Progenitor cell of endocrine pancreas (in vitro differentiated cells): ENCODE measurements at places on chromosomes 16 and 17.

GRCh38 chr17:1385861-1386260 is 14.2 kb downstream of the YWHAE start:
- DNase-seq: no peak

DNA sequence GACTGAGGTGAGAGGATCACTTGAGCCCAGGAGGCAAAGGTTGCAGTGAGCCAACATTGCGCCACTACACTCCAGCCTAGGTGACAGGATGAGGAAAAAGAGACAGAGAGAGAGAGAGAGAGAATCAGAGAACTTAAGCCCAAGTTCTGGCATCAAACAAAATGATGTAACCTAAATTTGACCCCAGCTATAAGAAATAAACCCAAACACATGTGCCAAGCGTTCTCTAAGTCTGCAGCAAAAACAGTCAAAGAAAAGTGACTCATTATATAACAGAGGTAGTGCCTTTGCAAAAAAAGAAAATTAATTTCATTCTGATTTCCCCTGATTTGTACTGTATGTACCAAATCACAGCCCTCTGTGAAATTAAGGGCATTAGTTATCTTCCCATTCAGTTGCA is 89.5 kb downstream of the CDH11 start:
- no peak for DNase-seq

GRCh38 chr16:50369133-50369804 is 481 bp upstream of the BRD7 start:
- no peak for DNase-seq

DNA sequence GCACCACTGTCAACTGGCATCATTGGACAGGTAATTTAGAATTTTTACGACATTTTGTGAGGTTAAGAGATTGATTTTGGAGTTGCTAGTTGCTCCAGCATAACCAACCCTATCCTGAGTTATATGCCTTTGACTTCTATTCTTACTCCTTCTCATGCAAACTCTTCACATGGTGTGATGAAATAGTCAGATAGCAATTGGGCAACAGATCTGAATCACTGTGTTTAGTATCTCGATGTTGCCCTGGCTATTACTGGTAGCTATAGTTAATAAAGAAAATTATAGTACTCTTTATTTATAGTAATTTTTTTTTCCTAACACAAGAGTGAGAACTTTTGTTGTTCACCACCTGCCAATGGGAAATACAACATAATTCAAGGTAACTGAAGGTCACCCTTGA is 494.8 kb upstream of the TOM1L1 start:
- no peak for DNase-seq

DNA sequence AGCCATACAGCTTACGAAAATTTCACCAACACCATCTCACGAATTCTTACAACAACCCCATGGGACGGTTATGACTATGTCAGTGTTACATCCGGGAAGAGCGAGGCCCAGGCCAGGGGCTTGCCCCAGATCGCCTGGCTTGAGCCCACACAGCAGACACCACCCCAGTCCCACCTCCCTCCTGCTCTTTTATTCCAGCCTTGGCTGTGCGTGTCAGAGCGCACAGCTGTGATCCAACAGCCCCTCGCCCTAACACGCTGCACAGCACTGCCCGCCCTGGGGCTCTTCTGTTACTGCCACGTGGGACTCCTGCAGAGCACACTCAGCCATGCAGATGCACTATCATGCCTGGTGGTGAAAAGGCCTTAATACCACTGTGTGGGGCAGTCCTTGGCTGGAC is 127.9 kb downstream of the ENGASE start:
- no peak for DNase-seq

- DNase-seq: no peak
Measured at GRCh38 chr17:20073055-20073979, 64.2 kb downstream of the SPECC1 start.

DNA sequence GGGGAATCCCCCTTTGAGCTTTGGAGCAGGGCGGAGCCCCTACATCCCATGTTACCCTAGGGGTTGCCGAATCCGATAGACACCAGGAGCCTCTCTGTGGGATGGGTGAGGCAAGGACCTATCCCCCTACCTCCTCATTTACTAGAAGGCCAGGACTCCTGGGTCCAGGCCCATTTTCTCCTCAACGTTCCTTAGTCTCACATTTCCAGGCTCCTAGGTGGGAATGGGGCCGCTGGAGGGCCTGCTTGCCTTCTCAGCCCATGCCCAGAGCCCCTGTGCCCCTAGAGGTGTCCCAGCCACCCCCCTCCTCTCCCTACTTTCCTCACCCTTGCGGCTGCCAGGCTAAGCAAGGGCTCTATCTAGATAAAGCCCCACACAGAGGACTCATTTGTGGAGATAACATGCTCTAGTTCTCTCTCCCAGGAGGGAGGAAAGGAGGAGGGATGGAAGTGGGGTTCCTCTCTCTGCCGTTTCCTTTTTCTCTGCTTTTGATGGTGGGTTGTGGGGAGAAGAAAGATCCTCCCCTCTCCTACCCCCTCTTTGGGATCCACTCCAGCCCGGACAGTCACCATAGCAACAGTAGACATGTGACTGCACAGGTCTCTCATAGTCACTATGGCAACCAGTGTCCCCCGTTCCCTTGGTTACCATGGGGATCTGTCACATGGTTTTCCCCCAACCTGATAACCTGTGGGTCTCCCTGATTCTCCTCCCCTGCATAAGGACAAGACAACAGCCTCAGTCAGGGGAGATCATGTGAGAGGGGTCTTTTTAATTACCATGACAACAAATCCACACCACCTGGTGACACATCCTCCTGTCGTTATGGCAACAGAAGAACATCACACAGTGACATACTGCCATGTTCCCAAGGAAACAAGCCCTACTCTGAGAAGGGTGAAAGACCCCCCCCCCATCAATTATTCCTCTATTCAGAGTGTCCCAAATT is 5.2 kb downstream of the CACNA1G start:
- no peak for DNase-seq

DNA sequence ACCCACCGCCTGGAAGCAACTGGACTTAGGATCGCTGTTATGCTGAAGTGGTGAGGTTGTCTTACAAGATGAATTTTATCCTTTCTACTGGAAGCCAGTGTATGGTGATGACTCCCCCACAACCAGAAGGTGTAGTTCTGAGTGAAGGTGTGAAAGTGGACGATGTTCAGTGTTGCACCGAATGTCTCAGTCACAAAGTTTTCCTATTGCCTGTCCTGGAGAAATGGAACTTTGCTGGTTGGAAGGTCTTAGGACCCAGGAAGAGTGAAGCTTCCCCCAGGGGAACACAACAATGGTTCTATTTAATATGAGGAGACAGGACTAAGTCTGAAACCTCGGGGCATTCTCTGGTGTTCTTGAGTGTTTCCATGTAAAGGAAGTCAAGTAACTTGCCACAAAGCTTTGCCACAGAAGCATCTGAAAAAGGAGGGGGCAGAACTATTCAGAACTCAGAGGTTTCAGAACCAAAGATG is 44.2 kb downstream of the USP22 start:
- no peak for DNase-seq
